Mesangial cell (primary cell): ENCODE measurements at places on chromosomes 6 and 20. TPM values are rescaled to one million over a fixed set of nuclear protein-coding genes. Genes with fewer than 3 reads are reported as not detected.

COX7A2 gene
- total RNA-seq = 98.0 and 282 TPM in 2 replicates

CLVS2 gene
- 0.16 TPM in 1 of 2 replicates, not detected in the other for total RNA-seq

C6orf15 gene
- total RNA-seq = 0.13 and 2.0 TPM in 2 replicates

PPDPF gene
- 303 and 325 TPM in 2 replicates for total RNA-seq

EDN3 gene
- not detected in 2 replicates for total RNA-seq

MAS1 gene
- not detected in 2 replicates for total RNA-seq

DEFB132 gene
- total RNA-seq = not detected in 2 replicates

LPA gene
- total RNA-seq = not detected in 2 replicates

MRAP2 gene
- under 0.01 and 0.13 TPM in 2 replicates for total RNA-seq

PMEPA1 gene
- 74.0 and 109 TPM in 2 replicates for total RNA-seq

MUC21 gene
- total RNA-seq = not detected in 2 replicates

CASS4 gene
- total RNA-seq = 0.38 TPM in 1 of 2 replicates, not detected in the other

GABRR1 gene
- not detected in 2 replicates for total RNA-seq

ARFGEF2 gene
- total RNA-seq = 14.3 and 15.6 TPM in 2 replicates

OR2H2 gene
- total RNA-seq = not detected in 2 replicates

OTOR gene
- total RNA-seq = not detected in 2 replicates

ABHD16B gene
- total RNA-seq = not detected in 2 replicates

SOBP gene
- total RNA-seq = 0.63 and 0.98 TPM in 2 replicates

TP53INP2 gene
- total RNA-seq = 6.4 and 19.5 TPM in 2 replicates

TPMT gene
- total RNA-seq = 8.2 and 11.9 TPM in 2 replicates

GPX5 gene
- total RNA-seq = not detected in 2 replicates

BMP2 gene
- total RNA-seq = 12.9 and 26.6 TPM in 2 replicates

MOCS3 gene
- 5.9 and 6.6 TPM in 2 replicates for total RNA-seq

PRRT1 gene
- total RNA-seq = 0.76 TPM in 1 of 2 replicates, not detected in the other

ME1 gene
- total RNA-seq = 7.6 and 14.3 TPM in 2 replicates

DZANK1 gene
- total RNA-seq = 0.81 and 1.5 TPM in 2 replicates

NKAPL gene
- 0.16 and 0.63 TPM in 2 replicates for total RNA-seq

GUCA1A gene
- 0.49 and 1.0 TPM in 2 replicates for total RNA-seq

SLC17A2 gene
- total RNA-seq = 0.25 TPM in 1 of 2 replicates, not detected in the other

NFKBIE gene
- total RNA-seq = 24.3 and 25.4 TPM in 2 replicates

TCP11 gene
- 0.16 and 0.63 TPM in 2 replicates for total RNA-seq

KCNK16 gene
- not detected in 2 replicates for total RNA-seq

C6orf58 gene
- total RNA-seq = not detected in 2 replicates

MDFI gene
- total RNA-seq = 22.8 and 47.9 TPM in 2 replicates

PPP1R3G gene
- total RNA-seq = 0.33 and 1.0 TPM in 2 replicates

CFB gene
- 0.33 and 3.7 TPM in 2 replicates for total RNA-seq

TMEM170B gene
- 0.65 and 1.4 TPM in 2 replicates for total RNA-seq

STMND1 gene
- total RNA-seq = not detected in 2 replicates

ATP6V1G2 gene
- total RNA-seq = 0.63 and 0.98 TPM in 2 replicates

KHDC1L gene
- 0.33 TPM in 1 of 2 replicates, not detected in the other for total RNA-seq

TMC2 gene
- total RNA-seq = not detected in 2 replicates

SALL4 gene
- total RNA-seq = 0.65 and 1.8 TPM in 2 replicates

TSBP1 gene
- total RNA-seq = not detected in 2 replicates

SIRPD gene
- not detected in 2 replicates for total RNA-seq

BANF2 gene
- total RNA-seq = not detected in 2 replicates

SMLR1 gene
- total RNA-seq = not detected in 2 replicates

HLA-A gene
- 466 and 502 TPM in 2 replicates for total RNA-seq

SLC35B3 gene
- total RNA-seq = 7.7 and 18.0 TPM in 2 replicates

ZGPAT gene
- 29.5 and 34.1 TPM in 2 replicates for total RNA-seq
